ENCODE measurements at places on chromosomes 1 and 21.
A peak's percentile ranks its signal among the peaks of the same experiment; 100 is the strongest.

DNA sequence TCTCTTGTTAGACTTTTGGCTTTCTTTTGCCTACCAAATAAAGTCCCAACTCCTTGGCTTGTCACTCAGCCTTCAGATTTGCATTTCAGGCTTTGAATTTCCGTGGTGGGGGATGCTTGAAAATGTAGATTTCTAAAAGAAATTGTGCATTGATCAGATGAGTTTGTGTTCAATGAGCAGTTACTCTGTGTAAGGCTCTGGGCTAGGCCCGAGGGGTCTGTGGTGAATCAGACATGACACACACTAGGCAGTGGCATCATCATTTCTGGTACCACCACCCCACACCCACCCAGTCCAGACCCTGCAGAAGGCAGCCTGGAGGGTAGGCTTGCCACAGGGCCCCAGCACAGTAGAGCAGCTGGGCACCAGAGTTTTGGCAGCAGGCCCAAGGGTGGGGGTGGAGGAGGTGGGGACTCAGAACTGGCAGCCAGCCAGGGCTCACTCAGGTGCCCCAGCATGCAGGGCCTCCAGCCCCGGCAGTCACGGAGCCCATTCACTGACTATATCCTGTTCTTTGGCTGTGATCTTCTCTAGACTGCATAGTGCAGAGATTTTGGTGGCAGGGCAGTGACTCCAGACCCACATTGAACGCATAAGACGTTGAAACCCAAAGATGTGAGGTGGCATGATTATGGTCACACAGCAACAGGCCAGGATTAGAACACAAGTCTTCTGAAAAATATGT lies 97.2 kb upstream of the ARTN start:
- DNase-seq, result peak; percentile 99

GRCh38 chr1:59699227-59699847 lies 115.4 kb upstream of the HOOK1 start:
- DNase-seq, result peak; percentile 39

DNA sequence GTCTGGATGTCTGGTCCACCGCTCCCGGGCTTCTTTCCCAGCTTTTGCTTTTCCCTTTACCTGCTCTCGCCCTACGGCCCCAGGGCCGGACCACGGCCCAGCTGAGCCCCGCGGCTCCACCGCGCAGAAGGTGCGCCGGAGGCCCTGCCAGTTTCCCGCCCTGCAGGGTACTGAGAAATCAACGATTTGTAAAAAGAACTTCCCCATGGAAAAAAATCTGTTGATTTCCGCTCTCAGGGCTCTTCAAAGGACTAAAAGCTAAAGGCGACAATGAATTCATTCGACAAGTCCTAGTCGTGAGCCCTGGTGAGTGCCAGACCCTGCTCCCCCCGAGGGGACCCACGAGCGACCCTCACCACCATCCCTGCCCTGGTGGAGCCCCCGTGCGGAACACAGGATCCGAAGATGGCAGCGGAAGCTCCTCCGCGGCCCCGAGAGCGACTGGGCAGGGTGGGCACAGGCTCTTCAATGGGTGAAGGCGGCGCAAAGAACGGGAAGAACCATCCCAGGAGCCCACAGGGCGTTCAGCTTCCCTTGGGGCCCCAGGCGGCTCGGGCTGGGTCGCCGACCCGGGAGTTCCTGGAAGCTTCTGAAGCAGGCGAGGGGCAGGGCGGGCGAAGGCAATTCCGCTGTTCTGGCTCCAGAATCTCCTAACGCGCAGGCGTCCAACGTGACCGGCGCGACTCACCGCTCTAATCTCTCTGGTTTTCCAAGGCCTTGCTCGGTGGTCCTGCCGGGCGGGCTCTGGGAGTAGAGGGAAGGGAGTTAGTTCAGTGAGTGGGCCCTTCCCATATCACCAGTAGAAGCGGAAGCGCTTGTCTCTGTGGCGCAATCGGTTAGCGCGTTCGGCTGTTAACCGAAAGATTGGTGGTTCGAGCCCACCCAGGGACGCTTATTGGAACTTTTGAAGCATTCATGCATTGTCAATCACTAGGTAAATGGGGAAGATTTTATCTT lies 6.6 kb upstream of the RNU1-2 start:
- DNase-seq, result no peak

DNA sequence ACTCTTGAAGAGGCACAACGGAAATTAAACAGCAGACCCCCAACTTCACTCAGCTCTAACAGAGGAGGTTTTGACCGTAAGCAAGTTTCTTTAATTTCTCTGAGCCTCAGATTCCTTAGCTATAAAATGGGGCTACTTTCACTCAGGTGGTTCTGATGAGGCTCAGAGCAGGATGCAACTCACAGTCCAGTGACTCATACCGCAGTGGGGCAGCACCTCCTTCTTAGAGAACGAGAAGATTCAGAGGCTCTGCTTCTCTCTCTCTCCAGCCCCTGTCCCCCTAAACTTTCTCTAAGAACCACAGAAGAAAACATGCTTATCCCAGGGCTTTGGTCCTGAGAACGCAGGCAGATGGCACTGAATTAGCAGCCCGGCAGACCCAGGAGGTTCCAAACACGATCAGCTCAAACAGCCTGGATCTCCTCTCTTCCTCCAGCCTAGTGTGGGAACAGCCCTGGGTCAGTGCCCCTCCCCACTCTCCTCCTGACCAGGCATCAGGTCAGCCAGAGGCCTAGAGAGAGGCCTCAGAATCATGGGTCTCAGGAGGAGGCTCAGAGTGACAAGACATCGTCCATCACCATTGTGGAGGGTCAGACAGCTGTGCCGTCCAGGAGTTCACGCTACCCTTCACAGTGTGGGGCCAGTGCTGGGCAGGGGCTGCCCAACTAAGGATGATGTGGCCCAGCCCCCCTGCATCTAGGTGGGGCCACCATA lies 433.0 kb downstream of the PTPRU start:
- DNase-seq, result no peak
